Esophagus muscularis mucosa (tissue), 4 donors: ENCODE measurements at places on chromosomes 13 and 19. TPM values are rescaled to one million over a fixed set of nuclear protein-coding genes. Genes with fewer than 3 reads are reported as not detected.
A peak's percentile ranks its signal among the peaks of the same experiment; 100 is the strongest.

Gene ZNF578
- total RNA-seq, result 3.8 TPM

Gene ICAM5
- 0.45 TPM for total RNA-seq

GRCh38 chr19:1244693-1245451 is 3.3 kb downstream of the ATP5F1D start:
- DNase-seq, result no peak
- peaks cover 2% of the 10 kb centered on the region for H3K36me3 ChIP-seq
- peaks cover 3% of the 10 kb centered on the region for H3K27me3 ChIP-seq
- peak overlapping the region; percentile 22 for H3K4me3 ChIP-seq
- H3K27ac ChIP-seq, result peak overlapping the region; percentile 91

- no peak overlapping the region for H3K27ac ChIP-seq
Measured at GRCh38 chr13:54799621-54800226, 1771.1 kb downstream of the OLFM4 start.

GRCh38 chr19:42442833-42443232 is at the start of gene CXCL17:
CXCL17 (minus strand) TSS chr19:42442946; CDS start chr19:42442832, 114 bp downstream.
- no peak within 1 kb of the TSS for H3K27ac ChIP-seq
- H3K27me3 ChIP-seq, result no peaks in the 10 kb centered on the region
- no peaks in the 10 kb centered on the region for H3K36me3 ChIP-seq
- DNase-seq, result no peak
- no peak within 1 kb of the TSS for H3K4me3 ChIP-seq
- H3K4me1 ChIP-seq, result no peaks in the 10 kb centered on the region

GRCh38 chr13:112116187-112116950 is 49.4 kb downstream of the SOX1 start:
- H3K4me1 ChIP-seq, result no peaks in the 10 kb centered on the region
- no peaks in the 10 kb centered on the region for H3K36me3 ChIP-seq
- no peak overlapping the region for H3K27ac ChIP-seq
- H3K27me3 ChIP-seq, result peaks cover 62% of the 10 kb centered on the region
- no peak for DNase-seq
- no peak overlapping the region for H3K4me3 ChIP-seq

- H3K4me3 ChIP-seq, result no peak overlapping the region
- no peak for DNase-seq
- H3K4me1 ChIP-seq, result no peaks in the 10 kb centered on the region
- H3K27ac ChIP-seq, result no peak overlapping the region
Measured at GRCh38 chr13:26896986-26897668, 136.5 kb upstream of the GPR12 start.
